ENCODE measurements at places on chromosomes 4 and X.
A peak's percentile ranks its signal among the peaks of the same experiment; 100 is the strongest.

DNA sequence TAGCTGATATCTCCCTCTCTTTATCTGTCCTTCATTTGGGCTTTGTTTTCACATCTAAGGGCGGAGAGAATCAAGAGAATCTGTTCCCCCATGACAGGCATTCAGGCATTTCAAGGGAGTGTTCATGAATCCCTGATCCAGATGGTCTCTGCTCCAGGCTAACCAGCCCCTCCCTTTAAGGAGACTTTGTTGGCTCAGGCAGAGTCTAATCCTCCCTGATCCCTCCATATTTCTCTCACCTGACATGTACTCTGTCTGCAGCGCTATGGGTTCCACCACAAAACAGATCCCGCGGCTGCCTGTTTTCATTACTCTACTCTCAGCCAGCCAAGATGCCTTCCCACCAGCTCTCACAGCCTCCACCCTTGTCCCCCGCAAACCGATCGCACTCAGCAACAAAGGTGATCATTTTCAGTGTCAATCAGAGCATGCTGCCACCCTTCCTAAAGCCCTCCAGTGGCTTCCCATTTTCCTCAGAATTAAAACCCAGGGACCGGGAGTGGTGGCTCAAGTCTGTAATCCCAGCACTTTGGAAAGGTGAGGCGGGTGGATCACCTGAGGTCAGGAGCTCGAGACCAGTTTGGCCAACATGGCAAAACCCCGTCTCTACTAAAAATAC lies 30.3 kb upstream of the SLC2A9 start:
- no peak for DNase-seq

GRCh38 chrX:9195199-9195880 lies 161.4 kb upstream of the FAM9B start:
- DNase-seq, result no peak

DNA sequence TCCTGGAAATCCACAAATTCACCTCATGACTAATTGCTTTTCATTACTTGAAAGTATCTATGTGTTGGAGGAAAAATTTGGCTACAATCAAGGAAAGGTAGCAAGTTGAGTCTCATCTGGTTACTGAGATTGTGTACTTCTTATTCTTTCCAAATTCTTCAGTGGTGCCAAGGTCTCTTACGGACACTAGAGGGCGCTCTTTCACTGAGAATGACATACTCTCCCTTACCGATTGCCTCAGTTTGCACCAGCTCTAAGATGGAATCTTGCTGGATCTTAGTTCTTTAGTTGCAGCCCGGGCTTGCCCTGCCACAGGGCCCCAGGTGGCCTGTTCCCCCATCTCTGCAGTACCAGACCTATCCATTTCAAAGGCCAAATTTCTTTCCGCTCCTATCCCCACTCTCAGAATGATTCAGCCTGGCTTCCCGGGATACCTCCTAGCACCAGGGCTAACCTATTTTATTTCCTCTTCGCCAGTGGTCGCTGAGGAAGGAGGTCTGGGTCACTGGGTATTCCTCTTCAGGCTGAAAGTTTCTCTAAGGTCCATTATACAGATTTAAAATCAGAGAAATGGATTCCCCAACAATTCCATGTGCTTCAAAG lies 24.6 kb upstream of the GPR50 start:
- peak; percentile 9 for DNase-seq

- no peak for DNase-seq
Observed at GRCh38 chrX:149903889-149904748, 23.1 kb downstream of the MAGEA8 start.

DNA sequence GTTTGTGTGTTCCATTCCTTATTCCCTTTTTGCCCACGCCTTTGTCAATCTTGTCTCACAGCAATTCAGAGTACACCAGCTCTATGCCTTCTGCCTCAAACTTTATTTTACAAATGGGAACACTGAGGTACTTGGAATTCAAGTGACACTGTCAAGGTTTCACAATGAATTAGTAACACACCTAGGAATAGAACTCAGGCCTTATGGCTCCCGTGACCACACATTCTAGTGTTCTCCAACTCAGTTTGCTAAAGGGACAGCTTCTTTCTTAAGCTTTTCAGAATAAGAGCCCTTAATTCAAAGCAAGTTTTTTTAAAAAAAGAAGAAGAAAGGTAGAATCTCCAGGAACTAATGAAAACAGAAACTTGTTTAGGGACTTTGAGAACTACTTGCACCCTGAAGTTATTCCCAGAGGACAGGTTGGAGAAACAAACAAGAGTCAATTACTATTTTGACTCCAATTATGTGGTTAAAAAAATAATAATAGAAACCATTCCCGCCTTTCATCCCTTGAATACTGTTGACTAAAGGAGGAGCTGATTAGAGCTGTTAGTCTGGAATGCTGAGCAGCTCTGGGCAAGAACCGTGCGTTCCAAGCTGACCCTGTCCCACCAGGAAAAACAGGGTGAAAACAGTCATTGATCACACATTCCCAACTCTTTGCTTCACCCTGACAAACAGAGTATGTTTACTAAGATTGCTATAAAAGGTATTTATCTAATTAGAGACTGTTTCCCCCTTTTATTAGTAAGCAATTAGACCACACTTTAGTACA lies 408.8 kb upstream of the CNKSR2 start:
- DNase-seq, result no peak

- DNase-seq, result no peak
Observed at GRCh38 chr4:5044341-5044740, 6.9 kb upstream of the STK32B start.

DNA sequence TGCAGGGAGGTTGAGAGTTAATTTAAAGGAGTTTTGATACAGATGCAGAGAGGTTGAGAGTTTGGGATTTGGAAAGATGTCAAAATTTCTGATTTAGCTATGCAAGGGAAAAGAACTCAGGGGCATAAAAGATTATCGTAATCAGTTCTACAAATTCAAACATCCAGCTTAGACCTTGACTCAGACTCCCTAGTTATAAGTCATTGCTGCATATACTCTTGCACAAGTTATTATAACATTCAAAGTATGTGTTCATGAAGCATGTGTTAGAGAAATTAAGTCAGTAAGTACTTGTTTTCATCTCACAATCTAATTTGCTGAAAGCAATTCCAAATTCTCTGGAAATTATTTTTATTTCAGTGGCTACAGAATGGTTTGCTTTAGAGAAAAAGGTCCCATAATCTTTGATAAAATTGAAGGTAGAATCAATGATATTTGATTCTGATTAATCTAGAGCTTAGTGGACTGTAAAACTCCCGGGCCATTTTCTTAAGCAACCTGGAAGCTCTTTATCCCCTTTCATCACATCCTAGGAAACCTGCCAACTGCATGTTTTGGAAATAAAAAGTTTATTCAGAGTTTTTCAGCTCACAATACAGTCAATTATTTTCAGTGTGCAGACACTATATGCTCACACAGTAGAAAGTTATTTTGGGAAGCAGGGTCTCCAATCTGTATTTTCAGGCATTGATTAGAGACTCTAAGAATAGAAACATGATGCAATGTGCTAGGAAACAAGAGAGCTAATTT lies 132.9 kb upstream of the SPANXC start:
- DNase-seq, result no peak

DNA sequence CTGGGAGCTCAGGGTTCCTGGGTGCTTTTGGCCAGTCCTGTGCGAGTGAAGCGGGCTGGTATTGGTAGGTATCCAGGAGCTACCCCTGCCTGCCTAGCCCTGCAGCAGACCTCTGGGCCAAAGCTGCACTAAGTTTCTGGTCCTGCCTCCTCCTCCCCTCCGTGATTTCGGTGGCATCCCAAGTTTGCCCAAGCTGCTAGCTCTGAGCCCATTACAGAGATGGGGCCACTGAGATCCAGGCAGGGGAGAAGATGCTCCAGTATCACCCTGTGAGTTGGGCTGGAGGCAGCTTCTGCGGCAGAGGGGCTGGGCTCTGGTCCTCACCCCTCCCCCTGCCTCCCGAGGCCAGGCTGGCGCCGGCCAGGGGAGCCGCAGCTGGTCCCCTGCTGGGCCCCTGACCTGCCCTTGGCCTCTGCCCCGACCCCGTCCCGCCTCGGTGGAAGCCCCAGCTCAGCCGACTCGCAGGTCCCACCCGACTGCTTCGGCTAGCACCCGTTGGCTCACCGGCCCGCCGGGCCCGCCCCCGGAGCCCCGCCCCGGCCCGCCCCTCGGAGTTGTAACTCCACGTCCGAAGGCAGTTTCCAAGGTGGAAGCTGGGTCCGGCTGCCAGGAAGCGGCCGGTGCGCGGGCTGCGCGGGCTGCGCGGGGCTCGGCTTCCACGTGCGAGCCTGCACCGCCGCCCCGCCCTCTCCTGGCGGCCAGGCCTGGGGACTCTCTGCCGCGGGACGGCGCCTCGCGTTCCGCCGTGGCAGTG lies at the start of gene DUSP9:
Gene DUSP9, plus strand, starts transcription at position 584 of the 754 bp plus-strand sequence. CDS start 751 bp downstream, outside the sequence.
- DNase-seq, result no peak

GRCh38 chr4:15901998-15902397 lies 36.5 kb downstream of the FGFBP1 start:
- DNase-seq, result no peak

GRCh38 chrX:109782994-109783700 lies 50.1 kb upstream of the ACSL4 start:
- DNase-seq, result no peak

GRCh38 chrX:9785944-9786797 lies at the start of gene SHROOM2:
Gene SHROOM2 (plus strand): TSS chrX:9786429. CDS start chrX:9786546, 117 bp downstream.
- no peak for DNase-seq

GRCh38 chr4:26858035-26858918 lies 2.4 kb upstream of the STIM2 start:
- no peak for DNase-seq

GRCh38 chr4:1400191-1400805 lies 5.9 kb downstream of the NKX1-1 start:
- DNase-seq, result no peak

DNA sequence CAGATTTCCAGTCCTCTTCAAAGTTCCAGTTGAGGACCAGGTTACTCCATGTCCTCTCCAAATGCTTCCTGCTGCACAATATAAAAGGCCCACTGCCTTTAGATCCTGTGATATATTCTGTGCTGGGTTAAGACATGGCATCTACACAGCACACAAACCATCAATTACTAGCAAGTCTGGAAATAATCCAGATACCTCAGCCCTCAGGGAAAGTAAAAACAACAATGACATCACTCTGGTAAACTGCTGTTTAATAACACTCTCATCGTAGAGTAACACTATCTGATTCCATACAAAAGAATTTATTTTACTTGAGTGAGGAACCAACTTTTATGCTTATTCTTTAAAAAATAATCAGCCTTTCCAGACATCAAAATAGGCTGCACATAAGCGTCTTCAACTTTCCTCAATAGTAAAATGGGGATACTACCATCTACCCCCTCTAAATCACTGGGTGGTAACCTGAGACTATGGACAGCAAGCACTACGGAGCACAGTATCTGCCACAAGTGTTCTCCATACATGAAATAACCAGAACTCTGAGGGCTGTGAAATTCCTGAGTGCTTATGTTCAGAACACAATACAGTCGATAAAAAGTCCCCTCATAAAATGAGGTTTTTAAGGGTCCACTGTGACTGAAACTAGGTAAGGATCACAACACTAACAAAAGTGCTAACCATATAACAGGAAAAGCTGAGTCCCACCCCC lies 53.4 kb downstream of the ABCG2 start:
- no peak for DNase-seq

DNA sequence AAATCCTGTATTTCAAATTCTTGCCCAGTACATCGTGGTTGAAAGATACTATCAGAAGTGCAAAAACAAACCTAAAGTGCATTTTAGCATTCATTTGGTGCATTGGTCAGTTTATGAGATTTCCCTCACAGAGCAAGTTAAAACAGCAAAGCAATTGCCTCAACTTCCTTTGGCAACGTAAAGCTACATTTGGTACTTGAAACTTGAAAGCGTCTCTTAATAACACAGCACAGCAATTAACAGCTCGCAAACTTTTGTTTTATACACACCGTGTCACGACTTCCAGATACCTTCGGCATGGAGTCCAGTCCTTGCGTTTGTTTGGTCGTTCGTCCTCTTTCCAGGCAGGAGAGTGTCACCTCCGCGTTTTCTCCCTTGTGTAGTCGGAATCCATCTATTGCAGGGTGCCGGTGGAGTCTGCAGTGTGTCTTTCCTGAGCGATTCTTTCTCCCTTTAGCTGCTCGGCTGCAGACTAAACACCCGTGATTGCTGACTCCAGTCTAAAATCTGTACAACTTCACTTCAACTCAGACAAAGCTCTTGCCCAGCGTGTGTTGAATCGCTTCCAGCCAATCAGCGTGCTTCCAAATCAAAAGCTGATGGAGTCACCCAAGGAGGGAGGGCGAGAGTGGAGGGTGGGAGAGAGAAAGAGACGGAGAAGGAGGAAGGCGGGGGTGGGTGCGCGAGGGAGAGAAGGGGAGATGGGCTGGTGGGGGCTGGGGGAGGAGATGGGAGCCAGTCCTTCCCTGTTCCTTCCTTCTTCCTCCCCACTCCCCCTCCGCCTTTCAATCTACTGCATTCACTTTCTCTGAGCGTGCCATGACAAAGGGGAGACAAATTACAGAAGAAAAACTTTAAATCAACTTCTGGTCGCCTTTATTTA lies at the start of gene PCDH18:
Gene PCDH18, minus strand, starts transcription at position 509 of the 883 bp plus-strand sequence. Its CDS starts 406 bp downstream, at position 103.
- DNase-seq, result no peak

GRCh38 chr4:106647451-106647850 lies 278.9 kb upstream of the GIMD1 start:
- DNase-seq, result no peak

DNA sequence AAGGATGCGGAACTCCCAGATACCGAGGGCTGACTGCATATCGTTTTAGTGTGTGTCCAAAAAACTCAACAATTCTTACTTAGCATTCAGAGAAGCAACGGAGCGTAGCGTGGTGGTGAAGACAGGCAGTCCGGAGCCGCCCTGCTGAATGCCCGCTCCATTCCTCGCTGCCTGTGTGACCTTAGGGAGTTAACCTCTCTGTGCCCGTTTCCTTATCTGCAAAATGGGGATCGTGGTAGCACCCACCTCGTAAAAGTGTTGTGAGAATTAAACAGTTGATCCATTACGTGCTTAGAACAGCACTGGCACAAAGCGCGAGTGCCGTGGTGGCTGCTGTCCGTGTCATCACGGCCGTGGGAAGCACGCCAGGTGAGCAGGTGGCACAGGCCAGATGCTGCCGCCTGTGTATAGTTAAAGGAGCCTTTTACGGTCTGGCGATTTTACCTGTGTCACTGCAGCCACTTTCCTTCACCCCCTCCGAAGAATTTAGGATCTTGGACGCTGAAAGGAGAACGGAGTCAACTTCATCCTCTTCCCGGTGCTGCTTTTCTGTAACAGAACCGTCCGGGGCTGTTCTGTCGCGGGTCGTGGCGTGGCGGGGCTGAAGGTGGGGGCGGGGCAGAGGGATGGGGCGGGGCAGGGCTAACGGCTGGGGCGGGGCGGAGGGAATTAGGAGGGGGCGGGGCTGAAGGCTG lies 885 bp downstream of the CCDC110 start:
- DNase-seq, result no peak

DNA sequence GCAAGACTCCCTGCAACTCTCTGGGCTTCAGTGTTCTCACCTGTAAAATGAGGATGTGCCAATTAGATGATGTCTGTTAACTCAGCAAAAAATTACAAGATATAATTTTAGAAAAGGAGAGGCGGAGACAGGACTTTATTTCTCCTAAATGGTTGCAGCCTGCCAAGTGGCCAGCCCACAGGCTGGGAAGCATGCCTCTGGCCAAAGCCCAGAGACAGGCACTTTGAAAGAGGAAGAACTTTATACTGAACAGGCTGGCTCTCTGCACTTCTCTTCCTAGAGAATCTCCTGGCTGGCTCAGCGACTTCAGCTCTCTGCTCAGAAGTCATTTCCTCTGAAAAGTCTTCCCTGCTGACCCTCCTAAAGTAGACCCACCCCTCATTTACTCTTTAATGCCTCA lies 3.7 kb downstream of the PRDM5 start:
- no peak for DNase-seq

- no peak for DNase-seq
Observed at GRCh38 chrX:53320543-53321229, 39.3 kb upstream of the IQSEC2 start.
